ENCODE measurements at places on chromosomes 3 and 15.

- no peak for DNase-seq
Measured at GRCh38 chr3:36366308-36366707, 14.0 kb upstream of the STAC start.

DNA sequence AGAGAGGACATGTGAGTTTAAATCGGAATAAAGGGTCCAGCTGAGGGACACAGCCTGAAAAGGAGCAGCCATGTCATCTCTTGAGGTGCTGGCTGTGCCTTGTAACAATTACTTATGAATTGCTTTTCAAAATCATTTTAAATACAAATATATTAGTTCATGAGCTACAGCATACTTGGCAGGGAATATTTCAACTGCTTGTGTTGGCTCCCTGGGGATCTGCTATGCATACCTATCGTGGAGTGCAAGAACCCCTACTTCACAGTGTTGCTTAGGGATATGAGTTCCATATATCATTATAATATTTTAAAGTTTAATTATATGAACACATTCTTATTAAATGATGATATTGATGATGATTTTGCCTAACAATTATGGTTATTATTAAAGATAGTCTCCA is 19.1 kb upstream of the P2RY14 start:
- DNase-seq, result no peak

- DNase-seq, result no peak
Measured at GRCh38 chr3:12178091-12178820, 19.5 kb upstream of the TIMP4 start.

- no peak for DNase-seq
Measured at GRCh38 chr3:158314426-158315357, 204.8 kb downstream of the RSRC1 start.

DNA sequence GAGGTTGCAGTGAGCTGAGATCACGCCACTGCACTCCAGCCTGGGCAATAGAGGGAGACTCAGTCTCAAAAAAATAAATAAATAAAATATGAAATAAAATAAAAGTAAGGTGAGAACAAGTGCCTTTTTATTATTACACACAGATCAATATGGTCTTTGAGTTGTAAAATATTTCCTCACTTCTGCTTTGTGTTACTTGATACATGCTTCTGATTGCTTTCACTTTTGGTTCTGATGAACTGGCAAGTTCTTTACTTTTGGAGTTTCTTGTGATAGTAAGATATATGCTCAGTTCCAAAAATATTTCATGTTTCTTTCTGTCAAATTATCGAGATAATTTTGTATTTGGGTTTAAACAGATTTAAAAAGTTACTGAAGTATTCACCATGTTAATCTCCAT is 16.6 kb upstream of the GYG1 start:
- DNase-seq, result no peak

DNA sequence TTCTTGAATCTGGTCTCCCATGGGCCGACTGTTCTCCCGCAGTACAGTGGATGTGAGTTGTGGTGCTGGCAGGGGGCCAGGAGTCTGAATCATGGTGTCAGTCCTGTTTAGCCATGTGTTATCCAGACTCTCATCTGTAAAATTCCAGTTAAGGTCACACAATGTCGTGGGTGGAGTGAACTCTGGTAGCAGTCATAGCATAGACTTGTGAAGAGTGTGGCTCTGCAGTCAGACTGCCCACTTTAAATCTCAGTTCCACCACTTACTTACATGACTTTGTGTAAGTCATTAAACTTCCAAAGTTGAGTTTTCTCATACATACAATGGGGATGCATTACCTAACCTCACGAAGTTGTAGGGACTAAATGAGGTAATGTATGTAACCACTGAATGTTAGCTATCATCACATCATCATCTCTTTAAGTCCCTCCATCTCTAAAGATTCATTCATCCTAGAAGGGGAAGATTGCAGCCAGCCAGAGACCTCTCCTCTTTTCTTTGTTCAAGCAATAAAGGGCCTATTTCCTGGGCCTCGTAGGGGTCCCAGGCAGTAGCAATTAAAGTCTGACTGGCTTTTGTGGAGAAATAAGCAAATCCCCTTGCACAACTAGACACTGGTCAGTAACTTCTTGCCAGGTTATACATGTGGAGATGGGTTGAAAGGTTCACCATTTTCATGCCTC is 93.9 kb downstream of the PCCB start:
- peak; percentile 92 for DNase-seq

DNA sequence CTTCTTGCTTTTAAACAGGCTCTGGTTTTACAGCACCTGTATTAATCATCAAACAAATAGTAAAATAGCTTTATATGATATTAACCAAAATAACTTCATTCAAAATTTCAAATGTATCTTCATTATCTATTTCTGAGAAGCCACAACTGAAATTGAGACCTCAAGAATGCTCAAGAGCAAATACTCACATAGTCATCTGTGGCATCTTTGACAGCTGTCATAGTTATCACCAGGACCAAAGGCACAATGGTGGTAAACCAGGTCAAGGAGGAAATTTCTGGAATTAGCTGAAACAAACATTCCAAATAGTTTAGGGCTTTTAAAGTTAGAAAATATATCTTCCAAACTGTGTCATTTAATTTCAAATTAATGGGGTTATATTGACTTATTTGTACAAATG is 74.6 kb downstream of the ATP8B4 start:
- DNase-seq, result no peak

GRCh38 chr15:85318048-85318731 is 62.2 kb upstream of the AKAP13 start:
- peak; percentile 80 for DNase-seq

DNA sequence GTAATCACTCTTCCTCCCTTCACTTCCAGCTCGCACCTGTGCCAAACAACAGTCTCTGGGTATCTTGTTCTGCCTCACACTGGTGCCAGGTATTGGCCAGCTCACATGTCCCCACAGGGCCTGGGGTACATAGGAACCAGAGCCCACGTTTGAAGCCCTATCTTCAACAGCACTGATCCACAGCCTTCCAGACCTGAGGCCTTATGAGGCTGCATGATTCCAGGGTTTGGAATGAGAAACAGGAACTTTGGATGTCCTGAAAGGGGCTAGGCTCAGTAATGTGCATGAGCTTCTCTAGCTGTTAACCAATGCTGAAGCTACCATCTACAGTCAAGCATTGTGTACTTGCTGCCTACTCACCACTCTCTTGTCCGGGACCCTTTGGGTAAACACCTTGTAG is 92.4 kb downstream of the GPR156 start:
- DNase-seq, result no peak

- no peak for DNase-seq
Measured at GRCh38 chr15:70636540-70637165, 126.7 kb downstream of the UACA start.

DNA sequence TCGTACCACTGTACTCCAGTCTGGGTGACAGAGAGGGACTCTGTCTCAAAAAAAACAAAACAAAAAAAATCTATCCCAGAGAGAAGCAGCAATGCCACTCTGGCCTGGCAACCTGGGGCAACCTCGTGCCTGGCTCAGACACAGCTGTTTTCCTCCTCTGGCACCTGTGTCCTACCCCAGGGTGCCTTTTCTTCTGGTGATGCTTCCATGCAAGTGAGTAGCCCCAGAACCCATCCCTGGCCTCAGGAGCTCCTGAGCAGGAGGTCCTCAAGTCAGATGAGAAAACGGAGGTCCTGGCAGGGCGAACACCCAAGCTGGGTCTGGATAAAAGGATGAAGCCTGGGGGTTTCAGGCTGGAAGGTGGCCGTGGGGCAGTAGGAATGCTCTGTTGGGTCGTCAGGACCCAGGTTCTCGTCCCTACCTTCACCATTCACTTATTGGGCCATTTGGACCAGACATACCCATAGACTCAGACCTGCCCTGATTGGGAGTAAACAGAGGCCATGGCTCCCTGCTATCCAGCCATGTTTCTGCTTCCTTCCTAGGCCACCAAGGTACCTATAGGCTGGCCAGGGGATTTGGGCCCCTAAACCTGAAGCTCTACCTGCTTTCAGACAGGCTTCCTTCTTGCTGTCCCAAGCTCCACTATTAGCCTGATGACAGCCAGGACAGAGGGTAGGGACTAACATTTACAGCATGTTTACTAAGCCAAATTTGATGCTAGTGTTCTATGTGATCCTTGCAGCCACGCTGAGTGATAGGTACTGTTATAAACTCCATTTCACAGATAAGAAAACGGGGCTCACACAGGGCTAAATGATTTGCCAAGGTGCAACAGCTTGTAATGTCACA is 102.2 kb downstream of the DAPK2 start:
- no peak for DNase-seq

- DNase-seq, result no peak
Measured at GRCh38 chr3:102226463-102226862, 208.4 kb upstream of the ZPLD1 start.

- no peak for DNase-seq
Measured at GRCh38 chr15:69824075-69824876, 273.4 kb downstream of the TLE3 start.

All from HS-27A (cell line).